ENCODE measurements at places on chromosomes 2 and 18.

DNA sequence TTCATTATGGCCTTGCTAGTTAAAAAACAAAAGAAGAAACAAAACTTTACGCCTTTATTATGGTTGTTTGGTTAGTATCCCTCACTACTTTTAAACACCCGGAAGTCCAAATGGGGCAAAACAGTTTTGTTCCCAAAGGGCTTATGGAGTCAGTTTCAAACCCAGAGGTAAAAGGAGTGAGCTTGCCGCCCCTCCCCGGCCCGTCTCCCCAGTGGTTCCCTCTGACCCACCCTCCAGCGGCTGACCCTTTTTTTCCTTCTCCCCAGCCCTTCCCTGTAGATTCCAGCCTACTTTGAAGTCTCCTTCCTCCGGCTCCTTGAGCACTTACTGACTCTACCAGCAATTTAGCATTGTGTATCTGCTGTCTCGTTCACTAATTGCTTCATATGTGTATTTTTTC lies 209.2 kb downstream of the ICOS start:
- no peak for DNase-seq

DNA sequence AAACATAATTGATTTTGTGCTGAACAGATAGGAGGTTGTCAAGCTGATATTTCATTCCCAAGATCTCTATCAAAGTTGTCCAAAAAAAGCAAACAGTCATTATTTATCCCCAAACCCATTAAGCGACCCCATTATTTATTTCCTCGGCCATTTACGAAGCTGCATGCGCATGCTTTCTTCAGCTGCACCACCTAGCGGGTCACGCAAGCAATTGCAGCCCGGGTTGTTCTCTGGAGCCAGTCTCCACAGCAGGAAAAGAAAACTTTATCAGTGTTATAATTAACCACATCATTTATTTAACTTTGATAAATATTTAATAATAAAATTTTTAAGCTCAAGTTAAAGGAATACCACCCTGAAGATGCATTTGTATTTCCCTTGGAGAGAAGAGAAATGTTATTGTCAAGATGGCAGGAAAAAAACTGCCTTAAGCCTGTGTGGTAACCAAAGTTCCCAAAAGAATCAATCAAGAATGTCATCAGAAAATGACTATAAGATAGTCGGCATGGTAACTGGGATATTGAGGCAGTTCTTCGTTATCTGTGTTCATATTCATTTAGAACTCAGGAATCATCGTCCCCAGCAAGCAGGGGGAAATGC lies 304.7 kb downstream of the FBXO15 start:
- DNase-seq: peak; percentile 65

DNA sequence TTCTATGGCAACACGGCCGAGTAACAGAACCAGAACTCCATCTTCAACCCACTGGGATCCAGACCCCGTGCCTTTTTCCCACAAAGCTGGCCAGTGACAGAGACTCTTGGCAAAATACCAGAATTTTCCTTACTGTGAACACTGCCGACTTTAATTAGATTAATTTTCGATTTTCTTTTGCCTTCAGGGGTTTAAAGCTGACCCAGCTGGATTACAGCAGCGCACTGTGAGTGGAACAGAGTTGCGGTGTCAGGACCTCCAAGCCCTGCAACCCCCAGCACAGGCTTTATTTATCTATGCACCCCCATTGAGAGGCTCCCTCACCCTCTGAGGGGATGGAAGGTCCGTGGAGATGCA lies 36.4 kb downstream of the CTIF start:
- DNase-seq: no peak

GRCh38 chr2:235223011-235223410 lies 270.8 kb upstream of the AGAP1 start:
- no peak for DNase-seq

GRCh38 chr2:21333684-21334083 lies 209.9 kb downstream of the TDRD15 start:
- DNase-seq: no peak

Measured in IMR-90 (cell line).